ENCODE measurements at places on chromosomes 1 and 21.

- DNase-seq: no peak
These were observed 71.3 kb upstream of the CNTN2 start for GRCh38 chr1:204971517-204972336.

GRCh38 chr1:224759681-224760091, 143.6 kb downstream of the CNIH3 start:
- DNase-seq: no peak

- DNase-seq: no peak
These were observed 48.4 kb upstream of the HOOK1 start for GRCh38 chr1:59766227-59766855.

DNA sequence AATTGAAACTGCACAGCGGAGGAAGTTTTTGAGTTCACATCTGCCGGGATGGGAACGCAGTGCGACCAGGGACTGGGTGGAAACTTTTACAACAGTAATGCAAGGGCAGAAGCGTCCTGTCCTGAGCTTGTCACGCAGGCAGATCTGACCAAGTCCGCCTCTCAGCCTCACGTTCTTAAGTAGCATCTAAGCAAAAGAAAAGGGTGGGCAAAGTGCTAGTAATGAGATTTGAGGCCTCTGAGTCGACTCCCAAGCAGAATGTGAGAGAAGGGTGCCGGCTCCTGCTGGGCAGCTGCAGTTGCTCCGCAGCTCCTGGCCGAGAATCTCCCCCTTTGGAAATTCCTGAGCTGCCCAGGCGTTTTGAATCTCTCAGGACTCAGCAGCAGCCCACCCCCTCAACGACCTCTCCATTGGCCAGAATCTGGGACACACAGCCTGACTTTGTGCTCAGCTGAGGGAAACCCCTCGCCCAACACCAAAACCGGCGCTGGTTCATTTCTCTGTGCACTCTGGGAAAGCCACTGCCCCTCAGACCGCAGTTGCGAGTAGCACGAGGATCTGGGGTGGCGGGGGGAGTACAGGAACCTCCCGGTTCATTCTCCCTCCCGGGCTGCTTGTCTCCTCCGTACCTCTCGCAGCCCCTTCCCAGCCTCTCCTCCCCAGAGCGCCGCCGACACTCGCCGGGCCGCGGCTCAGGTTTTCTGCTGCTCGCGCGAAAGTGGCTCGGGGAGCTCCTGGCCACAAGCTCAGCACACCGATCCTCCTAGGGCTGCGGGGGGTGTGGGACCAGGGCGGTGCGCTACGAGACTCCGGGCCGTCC, 913 bp upstream of the S1PR1 start:
- peak; percentile 43 for DNase-seq

GRCh38 chr1:2290595-2291510, 62.7 kb downstream of the SKI start:
- DNase-seq: peak; percentile 40

DNA sequence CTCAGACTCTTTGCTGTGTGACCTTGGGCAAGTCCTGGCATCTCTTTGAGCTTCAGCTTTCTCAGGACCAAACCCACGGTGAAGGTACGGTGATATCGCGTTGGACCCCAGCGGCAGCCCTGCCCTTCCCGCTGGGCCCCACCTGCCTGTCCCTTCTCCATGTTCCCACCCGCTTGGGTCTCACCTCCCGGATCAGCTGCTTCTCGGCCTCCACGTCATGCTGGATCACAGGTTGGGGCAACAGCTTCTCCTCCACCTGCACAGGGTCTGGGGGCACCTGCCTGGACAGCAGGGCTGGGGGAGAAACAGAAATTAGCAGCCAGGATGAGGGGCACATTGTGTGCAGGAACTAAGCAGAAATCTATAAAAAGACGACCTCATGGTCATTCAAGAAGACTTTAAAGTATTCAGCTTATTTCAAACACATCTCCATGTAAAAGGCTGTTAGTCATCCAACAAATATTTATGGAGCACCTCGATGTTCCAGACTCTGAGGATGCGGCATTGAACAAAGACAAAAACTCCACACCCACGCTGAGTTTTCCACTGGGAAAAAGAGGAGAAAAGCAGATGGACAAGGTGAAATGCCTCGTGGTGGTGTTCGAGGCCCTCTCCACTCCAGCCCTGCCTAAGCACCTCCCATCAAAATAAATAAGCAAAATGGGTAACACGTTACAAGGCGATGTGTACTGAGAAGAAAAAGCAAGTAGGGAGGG, 19.5 kb downstream of the KIF17 start:
- DNase-seq: no peak

GRCh38 chr1:60265560-60266535, 192.3 kb upstream of the C1orf87 start:
- no peak for DNase-seq

DNA sequence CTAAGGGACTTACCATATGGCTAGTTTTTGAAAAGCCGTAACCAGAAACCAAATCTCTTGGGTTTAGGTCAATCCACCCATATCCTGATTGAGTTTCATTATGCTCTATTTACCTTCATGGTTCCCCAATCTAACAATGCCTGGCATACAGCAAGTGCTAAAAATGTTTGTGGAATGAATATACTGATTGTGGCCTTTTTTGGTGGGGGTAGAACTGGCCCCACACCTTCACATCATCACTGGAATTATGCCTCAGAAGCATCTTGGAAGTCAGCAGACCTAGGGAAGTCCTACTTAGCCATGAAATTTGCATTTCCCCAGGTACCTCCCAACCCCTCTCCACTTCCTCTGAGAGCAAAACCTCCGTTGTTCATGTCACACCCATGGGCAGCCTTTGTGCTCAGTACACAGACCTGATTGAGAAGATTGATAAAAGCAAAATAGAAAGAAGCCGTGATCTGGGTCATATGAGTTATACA, 17.8 kb upstream of the SLAMF1 start:
- no peak for DNase-seq

DNA sequence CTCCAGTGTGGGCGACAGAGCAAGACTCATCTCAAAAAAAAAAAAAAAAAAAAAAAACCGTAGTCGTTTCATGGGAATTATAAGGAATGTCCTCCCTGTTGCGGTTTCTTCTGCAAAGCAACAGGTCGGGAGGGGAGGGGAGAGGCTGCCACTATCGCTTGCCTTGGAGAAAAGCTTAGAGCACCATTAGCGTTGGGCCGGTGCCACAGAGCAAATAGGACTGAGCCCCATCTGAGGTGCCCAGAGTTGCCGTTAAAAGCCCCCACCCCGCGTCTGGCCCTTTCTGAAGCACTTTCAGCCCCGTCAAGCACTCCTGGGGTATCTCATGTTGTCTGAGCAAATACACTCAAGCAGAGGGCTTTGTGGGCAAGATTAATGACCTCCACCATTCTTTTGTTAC, 2.2 kb downstream of the RIPPLY3 start:
- DNase-seq: no peak

DNA sequence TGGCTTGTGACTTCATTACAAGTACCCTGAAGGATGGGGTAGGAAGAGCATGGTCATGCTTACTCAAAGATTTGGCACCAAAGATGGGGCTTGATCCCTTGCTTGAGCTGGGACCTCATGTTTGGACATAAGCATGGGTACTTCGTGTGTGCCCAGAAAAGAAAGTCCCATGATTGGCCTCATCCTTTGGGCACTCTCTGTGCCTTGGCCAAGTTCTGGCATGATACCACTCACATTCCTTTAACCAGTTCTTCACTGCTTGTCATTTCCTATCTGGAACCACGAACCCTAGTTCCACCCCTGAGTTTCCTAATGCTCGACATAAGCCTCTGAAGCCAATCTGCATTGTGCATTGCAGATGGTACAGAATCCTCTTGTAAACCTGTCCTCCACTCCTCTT, 107.0 kb downstream of the NAV1 start:
- DNase-seq: no peak

GRCh38 chr1:30616759-30617158, 106.6 kb downstream of the MATN1 start:
- DNase-seq: no peak

DNA sequence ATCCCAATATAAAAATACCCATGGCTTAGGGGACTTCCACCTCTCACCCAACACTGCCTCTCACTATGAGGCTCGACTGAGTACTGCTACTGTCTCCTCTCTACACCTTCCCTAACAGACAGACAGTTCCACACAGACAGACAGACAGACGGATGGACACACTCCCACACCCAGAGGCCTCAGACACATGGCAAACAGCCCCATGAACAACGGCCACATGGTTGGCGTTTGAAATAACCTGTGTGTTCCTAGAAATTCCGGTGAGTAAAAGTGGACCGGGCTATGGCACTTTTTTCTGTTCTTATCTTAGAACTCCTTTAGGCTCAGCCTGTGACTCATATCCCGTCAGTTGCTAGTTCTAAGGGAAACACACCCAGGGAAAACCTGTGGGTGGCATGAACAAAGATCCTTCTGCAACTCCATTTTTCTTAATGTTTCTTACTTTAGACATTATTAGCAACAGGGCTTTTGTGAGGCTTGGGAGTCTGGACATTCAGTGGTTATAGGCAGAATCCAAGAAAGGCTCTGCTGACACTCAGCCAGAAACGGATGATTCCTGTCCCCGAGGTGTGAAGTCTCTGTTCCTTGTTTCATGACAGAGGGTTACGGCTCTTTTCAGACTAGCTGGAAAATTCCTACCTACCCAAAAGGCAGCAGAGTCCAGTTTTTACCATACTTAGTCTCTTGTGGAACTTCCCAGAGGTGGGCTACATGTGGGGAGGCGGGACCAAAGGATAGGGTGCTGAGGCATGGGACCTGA, 90.5 kb upstream of the TLR5 start:
- DNase-seq: no peak

GRCh38 chr1:153663211-153663610, 4.7 kb downstream of the SNAPIN start:
- DNase-seq: no peak

GRCh38 chr1:231340328-231341013, 2.4 kb downstream of the SPRTN start:
- DNase-seq: no peak

- DNase-seq: no peak
These were observed 13.5 kb downstream of the CITED4 start for GRCh38 chr1:40848530-40849189.

DNA sequence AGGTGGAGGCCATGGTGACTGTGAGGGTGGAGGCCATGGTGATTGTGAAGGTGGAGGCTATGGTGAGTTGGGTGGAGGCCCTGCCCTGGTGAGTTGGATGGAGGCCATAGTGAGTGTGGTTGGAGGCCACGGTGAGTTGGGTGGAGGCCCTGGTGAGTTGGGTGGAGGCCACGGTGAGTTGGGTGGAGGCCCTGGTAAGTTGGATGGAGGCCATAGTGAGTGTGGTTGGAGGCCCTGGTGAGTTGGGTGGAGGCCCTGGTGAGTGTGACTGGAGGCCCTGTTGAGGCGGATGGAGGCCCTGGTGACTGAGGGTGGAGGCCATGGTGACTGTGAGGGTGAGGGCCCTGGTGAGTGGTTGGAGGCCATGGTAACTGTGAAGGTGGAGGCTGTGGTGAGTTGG, 124.9 kb upstream of the VAMP3 start:
- DNase-seq: no peak

DNA sequence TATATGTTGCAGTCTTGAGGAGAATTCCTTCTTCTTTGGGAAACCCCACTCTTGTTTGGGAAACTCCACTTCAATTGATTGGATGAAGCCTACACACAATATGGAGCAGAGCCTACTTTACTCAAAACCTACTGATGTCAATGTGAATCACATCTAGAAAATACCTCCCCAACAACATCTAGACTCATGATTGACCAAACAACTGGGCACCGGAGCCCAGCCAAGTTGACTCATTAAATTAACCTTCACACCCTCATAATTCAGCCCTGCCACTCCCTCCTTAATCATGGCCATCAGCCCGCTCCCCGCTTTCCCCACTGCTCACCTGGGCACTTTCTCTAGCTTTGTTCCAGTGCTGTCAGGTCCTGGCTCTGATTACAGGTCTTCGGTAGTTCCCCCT, 208.1 kb upstream of the MAP1LC3C start:
- DNase-seq: no peak

DNA sequence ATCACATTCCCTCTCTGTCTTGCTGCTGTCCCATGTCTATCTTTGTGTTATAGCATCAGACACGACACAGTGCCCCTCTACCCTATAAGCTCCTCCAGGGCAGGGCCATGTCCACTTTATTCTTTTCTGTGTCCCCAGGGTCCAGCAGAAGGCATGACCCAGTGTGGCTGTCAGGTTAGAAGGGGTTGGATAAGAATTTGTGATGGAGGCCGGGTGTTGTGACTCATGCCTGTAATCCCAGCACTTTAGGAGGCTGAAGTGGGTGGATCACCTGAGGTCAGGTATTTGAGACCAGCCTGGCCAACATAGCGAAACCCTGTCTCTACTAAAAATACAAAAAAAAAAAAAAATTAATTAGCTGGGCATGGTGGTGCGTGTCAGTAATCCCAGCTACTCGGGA, 26.3 kb upstream of the RNF19B start:
- no peak for DNase-seq

DNA sequence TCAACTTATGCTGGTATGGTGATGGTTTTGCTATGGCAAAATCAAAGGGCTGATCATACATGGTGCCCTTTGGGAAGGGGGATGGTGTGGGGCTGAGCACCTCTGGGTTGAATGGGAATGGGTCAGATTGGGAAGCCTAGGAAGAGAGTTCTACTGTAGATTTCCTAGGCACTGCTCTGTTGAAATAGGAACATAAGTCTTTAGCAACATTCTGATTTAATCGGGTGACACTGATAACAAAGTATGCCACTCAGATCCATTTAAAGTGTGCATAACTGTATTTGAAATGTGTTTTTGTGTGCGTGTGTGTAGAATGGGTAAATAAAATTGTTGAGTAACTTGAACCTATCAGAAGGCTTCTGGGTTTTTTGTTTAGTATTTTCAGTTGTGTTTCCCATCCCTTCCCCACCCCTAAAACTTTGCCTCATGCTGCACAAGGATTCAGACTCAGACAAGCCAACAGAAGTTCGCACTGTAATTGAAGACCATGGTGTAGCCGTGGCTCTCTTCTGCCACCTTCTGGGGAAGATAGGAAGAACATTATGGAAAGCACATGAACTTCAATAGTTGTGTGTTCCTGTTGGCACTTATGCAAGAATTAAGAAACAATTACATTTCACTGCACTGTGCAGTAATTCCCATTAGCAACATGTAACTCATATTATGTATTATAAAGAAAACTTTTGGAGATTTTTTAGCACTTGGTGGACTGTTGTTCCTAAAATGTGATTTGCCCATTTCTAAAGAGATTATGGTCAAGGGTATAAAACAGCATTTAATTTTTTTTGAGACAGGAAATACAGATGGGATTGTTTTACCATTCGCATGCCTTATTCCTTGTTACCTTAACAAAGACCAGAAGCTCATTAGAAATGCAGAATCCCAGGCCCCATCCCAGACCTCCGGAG, 10.9 kb upstream of the C4BPB start:
- no peak for DNase-seq

DNA sequence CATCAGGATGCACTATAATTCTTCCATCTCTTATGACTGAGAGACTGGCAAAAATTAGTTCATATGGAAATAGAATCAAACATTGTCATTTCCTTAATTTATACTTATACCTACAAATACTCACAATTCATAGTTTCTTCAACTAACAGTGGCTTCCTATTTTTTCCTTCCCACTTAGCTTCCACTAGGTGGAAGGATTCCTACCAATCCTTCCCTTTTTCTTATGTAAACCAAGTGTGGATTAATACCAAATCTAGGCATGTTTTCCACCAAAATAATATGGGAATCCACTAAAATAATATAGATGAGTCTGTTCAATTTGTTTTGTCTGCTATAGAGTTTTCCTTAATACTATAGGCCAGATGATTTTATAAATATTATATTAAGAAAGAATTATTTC, 1537.1 kb downstream of the PLA2G4A start:
- DNase-seq: no peak

GRCh38 chr1:196997423-196997822, 20.1 kb downstream of the CFHR5 start:
- DNase-seq: no peak

- DNase-seq: no peak
These were observed 511.6 kb downstream of the SMYD3 start for GRCh38 chr1:245995474-245995873.

GRCh38 chr1:1206376-1206965, at the start of gene TNFRSF18:
Gene TNFRSF18, minus strand, starts transcription at chr1:1206592. Its CDS starts 21 bp downstream, at chr1:1206571.
- no peak for DNase-seq

All from nucleus accumbens (tissue), 56 donors.